ENCODE measurements at places on chromosomes 3 and 15.

GRCh38 chr3:64880916-64881315 is 193.1 kb upstream of the ADAMTS9 start:
- no peak for DNase-seq

- DNase-seq, result peak; percentile 15
These were observed 723 bp upstream of the DRD3 start for GRCh38 chr3:114179575-114179974.

- DNase-seq, result no peak
These were observed 483 bp downstream of the EHD4 start for GRCh38 chr15:41971895-41972252.

DNA sequence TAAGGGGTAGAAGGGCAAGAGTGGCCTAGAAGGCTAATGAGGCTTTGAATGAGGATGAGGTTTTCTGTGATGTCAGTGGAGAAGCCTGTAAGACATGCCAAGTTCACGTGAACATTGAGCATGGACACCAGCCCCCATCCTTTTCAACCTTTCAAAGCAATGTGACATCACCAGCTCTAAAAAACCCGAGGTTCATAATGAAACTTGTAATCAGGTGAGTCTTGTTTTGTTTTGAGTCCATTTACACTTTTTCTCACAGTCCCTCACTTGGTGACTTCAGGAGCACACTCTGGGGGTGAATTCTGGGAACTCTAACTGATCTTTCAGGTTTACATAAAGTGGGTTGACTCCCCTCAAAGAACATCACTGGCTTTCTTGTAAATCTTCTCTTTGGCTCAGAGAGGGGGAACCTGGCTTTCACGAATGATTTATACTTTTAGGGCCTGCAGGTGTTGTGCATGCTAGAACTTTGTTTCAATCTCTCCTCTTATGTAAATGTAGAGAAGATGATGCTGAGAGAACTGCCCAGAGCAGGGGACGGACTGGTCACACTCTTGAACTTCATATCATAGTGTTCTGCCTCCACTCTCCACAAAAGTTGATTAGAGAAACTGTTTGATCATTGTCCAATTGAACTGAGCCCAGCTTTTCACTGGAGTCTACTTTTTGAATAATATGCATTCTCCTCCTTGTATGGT is 224.7 kb upstream of the SATB1 start:
- no peak for DNase-seq

- no peak for DNase-seq
These were observed 4.4 kb upstream of the PPP1R14D start for GRCh38 chr15:40832903-40833302.

GRCh38 chr15:47741907-47742306 is 24.6 kb downstream of the SEMA6D start:
- DNase-seq, result no peak

DNA sequence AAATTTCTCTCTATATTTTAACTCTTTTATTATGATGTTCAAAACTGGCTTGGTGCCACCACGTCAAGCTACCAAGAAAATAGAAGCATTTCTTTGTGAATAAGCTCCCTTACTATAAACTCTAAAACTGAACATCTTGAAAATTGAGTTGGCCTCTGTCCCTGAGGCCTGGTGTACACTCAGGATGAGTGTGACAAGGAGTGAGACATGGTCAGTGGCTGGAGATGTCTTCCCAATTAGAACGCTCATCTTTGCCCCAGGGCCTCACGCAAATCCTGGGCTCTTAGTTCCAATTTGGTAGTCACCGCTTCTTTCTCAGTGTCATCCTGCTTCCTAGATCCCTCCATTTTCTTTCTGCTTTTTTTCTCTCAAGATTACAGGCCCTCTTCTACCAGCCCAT is 26.2 kb downstream of the SLC2A2 start:
- DNase-seq, result no peak

GRCh38 chr3:37813403-37813802 is 48.3 kb upstream of the CTDSPL start:
- DNase-seq, result no peak

DNA sequence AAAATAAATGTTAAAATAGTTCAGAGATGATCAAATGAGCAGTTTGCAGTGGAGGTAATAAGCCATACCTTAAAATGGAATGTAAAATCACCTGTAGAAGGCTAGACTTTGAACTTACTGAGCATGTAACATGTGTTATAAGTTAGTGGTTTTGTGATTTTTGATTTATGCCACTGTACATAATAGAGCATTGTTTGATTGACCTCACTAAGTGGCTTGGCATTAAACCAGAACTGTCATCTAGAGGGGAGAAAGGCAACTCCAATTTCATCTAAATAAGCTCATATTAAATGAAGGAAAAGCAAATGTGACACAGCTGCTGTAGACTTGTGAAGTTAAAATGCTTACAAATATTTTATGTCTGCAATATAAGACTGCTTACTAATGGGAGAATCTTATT is 387.9 kb downstream of the ZIC1 start:
- no peak for DNase-seq

GRCh38 chr15:62901087-62901486 is 141.5 kb upstream of the TPM1 start:
- DNase-seq, result no peak

GRCh38 chr15:56959318-56959648 is 40.8 kb downstream of the TCF12 start:
- DNase-seq, result peak; percentile 5

DNA sequence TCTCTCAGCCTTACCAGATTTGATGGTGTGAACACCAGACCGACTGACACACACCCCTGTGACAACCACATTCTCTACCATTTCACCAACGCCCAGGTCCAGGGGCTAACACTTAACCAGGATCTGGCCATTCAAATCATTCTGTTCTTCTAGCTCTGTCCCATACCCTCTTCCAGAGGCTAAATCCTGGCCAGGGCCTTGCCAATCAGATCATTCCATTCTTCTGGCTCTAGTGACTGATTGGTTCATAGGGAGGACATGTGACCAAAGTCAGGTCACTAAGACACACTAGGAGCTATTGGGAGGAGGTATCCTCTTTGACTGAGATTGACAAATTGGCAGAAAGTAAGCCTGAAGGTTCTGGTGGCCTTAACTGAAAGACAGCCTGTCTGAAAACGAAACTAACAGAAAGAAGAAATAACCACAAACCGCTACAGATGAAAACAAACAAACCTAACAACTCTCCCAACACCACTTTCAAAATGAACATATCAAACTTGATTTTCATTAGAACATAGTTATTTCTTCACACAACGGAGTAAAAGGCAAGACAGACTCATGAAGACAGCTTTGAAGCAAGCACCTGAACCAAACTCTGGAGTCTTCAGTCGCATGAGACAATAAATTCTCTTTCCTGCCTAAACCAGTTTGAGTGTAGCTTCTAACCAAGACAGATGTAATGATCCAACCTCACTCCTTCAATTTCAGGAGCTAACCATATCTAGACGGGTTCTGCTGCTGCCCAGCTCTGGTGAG is 68.5 kb downstream of the TRANK1 start:
- DNase-seq, result no peak

- DNase-seq, result no peak
These were observed 36.8 kb upstream of the RPL32 start for GRCh38 chr3:12878141-12878574.

- DNase-seq, result no peak
These were observed 25.0 kb downstream of the IRAK2 start for GRCh38 chr3:10189557-10190354.

GRCh38 chr3:111593666-111594065 is 1.5 kb downstream of the ZBED2 start:
- no peak for DNase-seq

GRCh38 chr15:52093539-52094510 is 18.8 kb downstream of the BCL2L10 start:
- DNase-seq, result no peak

- no peak for DNase-seq
These were observed at the start of gene INSYN1 for GRCh38 chr15:73753250-73754130. Gene INSYN1, minus strand, starts transcription at chr15:73753351. Its CDS starts 2,221 bp downstream, at chr15:73751130.

DNA sequence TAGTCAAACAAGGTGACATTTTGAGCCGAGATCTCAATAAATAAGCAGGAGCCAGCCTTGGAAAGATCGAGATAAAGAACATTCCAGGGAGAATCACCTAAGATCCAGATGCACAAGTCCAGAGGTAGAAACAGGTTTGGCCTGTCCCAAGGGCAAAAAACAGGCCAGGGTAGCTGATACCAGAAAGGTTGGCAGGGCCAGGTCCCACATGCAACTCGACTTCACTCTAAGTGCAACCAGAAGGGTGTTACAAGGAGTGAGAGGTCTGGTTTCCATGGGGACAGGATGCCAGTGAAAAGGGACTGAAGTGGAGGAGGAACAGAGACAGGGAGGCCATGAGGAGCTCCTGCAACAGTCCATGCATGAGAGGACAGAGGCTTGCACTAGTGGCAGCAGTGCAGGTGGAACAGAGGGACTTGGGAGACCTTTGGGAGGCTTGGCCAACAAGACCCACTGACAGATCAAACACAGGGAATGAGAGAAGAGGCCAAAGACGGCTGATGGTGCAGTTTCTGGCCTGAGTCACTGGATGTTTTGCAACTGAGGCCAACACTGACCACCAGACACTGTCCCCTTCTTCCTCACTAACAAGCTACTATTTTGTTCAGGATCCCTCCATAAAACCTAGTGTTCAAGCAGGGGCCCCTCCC is 5.2 kb downstream of the TPRA1 start:
- no peak for DNase-seq

DNA sequence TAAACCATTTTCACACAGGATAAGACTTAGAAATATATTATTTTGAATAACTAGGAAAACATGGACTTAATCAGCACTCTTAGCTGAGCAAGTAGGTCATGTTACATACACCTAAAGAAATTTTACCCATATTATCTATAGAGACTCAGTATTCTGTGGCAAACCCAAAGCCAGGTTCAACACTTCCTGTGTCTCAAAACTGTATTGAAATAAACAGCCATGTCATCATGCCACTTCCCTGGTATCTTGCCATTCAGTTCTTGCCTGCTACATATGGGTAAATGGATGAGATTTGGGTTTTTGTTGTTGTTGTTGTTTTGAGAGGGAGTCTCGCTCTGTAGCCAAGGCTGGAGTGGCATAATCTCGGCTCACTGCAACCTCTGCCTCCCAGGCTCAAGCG is 141.5 kb upstream of the PLXND1 start:
- no peak for DNase-seq

- DNase-seq, result peak; percentile 1
These were observed 471.8 kb downstream of the MFSD1 start for GRCh38 chr3:159273608-159274007.

GRCh38 chr3:197460639-197461038 is 95.1 kb downstream of the BDH1 start:
- no peak for DNase-seq

- DNase-seq, result no peak
These were observed 6.3 kb upstream of the DUT start for GRCh38 chr15:48324949-48325348.

- DNase-seq, result no peak
These were observed 198.9 kb upstream of the CBLB start for GRCh38 chr3:106067711-106068110.

- DNase-seq, result no peak
These were observed 82.9 kb upstream of the CCNL1 start for GRCh38 chr3:157242836-157243235.

- no peak for DNase-seq
These were observed 48.0 kb upstream of the SCAANT1 start for GRCh38 chr3:63960048-63960711.

- no peak for DNase-seq
These were observed 346.8 kb upstream of the GOLIM4 start for GRCh38 chr3:168442502-168442901.

- DNase-seq, result no peak
These were observed 45.7 kb upstream of the MGLL start for GRCh38 chr3:127867986-127868385.
